Smooth muscle cell of trachea (primary cell): ENCODE measurements at places on chromosomes 5 and 9. TPM values are rescaled to one million over a fixed set of nuclear protein-coding genes. Genes with fewer than 3 reads are reported as not detected.

The FAM200C gene
- total RNA-seq, result 4.5 and 6.0 TPM in 2 replicates

The PCDHA6 gene
- total RNA-seq, result 0.44 and 0.50 TPM in 2 replicates

The ESM1 gene
- total RNA-seq, result 3.3 and 8.0 TPM in 2 replicates

The CBY3 gene
- not detected in 2 replicates for total RNA-seq

The TXN gene
- 280 and 530 TPM in 2 replicates for total RNA-seq
